ENCODE measurements at places on chromosomes 13 and 19.

DNA sequence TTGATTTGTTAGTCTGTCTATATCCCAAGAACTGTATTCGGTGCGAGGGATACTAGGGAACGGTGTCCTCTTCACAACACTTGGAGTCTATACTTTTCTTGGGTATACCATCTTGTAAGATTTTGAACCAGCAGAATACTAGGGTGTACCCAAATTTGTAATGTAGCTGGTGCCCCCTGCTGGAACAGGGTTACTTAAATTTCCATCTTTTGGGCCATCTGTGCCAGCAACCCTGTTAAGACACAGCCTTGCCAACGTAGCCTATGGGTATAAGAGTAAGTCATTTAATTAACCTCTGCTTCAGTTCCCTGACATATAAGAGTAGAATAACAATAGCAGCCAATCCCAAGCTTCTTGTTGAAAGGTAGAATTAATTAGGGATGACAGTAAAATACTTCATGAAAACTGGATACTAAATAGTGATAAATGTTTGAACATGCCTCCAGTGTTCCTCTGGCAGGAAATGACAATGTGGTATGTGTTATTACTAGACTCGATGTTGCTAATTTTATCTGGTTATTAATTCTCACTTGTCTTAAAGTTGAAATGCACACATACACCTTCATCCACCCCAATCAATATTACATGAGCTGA, 607.6 kb downstream of the FGF9 start:
- peak; percentile 23 for DNase-seq

GRCh38 chr13:110156301-110157049, 150.5 kb downstream of the COL4A1 start:
- peak; percentile 12 for DNase-seq

GRCh38 chr13:49165798-49166752, 54.1 kb upstream of the MLNR start:
- DNase-seq, result no peak

DNA sequence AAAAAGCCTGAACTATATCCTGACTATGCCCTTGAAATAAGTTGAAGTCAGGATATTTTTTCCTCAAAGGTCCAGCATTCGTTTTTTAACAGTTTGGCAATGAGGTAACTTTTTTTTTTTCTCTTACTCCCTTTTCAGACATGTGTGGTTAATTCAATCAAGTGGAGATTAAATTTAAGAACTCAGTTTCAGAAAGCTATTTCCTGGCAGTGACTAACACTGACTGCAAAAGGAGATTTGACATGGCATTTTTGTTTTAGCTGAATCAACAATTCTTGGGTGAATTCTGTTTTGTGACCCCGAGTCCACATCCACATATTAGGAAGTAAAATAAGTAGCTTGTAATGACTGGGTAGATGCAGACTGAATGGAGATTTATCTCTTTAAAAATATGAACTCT, 716.4 kb downstream of the PCDH9 start:
- peak; percentile 75 for DNase-seq

DNA sequence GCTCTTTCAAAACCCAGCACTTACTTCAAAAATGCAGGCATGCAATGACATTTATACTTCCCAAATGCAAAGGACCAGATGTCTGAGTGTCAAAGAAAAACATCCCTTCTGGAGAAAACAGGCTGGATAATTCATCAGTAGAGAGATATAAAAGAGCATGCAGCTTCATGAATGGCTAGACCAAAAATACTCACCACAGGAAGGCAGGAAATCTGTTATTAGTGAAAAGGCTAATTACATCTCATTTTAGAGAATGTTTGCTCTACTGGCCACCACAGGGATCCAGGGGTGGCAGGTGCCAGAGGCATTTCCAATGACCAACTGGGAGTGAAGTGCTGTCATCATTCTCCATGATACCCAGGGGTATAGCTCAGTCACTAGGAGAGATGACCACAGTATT, 106.5 kb downstream of the LHFPL6 start:
- DNase-seq, result no peak

- no peak for DNase-seq
Measured at GRCh38 chr19:51440846-51441409, 17.3 kb downstream of the SIGLEC8 start.

GRCh38 chr19:35724560-35724959, 6.8 kb downstream of the KMT2B start:
- DNase-seq, result no peak

- DNase-seq, result no peak
Measured at GRCh38 chr13:99900960-99901359, 70.6 kb downstream of the ZIC5 start.

DNA sequence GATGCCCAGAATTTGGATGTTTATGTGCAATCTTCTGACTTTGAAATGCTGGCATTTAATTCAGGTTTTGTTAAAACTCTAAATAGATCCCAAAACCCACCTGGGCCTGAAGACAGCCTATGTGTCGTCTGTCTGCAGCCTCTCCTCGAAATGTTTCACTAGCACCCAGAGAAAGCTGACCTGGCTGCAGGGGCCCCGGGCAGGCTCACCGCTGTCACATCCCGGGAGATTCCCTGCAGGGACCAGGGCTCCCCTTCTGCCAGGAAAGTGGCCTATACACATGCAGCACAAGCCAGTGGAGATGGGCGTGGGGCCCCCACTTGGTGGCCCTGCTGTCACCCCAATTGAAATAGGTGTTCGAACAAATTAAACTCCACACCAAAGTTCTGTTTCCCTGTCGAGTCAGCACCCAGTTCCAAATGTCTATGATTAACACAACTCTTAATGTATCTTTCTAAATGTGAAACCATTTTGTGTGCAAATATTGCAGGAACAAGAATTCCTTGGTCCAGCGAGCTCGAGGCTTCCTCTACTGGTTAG, 145.8 kb upstream of the ZNF507 start:
- DNase-seq, result no peak

DNA sequence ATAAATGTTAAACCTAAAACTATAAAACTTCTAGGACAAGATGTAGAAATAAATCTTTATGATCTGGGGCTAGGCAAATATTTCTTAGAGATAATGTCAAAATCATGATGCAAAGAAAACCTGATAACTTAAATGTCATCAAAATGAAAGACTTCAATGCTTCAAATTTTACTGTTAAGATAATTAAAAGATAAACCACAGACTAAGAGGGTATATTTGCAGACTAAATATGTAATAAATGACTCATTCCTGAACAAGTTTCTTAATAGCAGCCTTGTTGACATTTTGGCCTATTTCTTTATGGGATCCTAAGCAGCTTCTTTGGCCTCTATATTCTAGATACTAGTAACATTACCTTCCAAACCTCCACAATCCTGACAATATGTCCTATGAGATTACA, 2878.3 kb upstream of the PCDH20 start:
- no peak for DNase-seq

- DNase-seq, result no peak
Measured at GRCh38 chr19:38702278-38702677, 42.0 kb downstream of the CAPN12 start.

Measured in fibroblast of skin of abdomen (primary cell).